ENCODE measurements at places on chromosomes 7 and 10.

DNA sequence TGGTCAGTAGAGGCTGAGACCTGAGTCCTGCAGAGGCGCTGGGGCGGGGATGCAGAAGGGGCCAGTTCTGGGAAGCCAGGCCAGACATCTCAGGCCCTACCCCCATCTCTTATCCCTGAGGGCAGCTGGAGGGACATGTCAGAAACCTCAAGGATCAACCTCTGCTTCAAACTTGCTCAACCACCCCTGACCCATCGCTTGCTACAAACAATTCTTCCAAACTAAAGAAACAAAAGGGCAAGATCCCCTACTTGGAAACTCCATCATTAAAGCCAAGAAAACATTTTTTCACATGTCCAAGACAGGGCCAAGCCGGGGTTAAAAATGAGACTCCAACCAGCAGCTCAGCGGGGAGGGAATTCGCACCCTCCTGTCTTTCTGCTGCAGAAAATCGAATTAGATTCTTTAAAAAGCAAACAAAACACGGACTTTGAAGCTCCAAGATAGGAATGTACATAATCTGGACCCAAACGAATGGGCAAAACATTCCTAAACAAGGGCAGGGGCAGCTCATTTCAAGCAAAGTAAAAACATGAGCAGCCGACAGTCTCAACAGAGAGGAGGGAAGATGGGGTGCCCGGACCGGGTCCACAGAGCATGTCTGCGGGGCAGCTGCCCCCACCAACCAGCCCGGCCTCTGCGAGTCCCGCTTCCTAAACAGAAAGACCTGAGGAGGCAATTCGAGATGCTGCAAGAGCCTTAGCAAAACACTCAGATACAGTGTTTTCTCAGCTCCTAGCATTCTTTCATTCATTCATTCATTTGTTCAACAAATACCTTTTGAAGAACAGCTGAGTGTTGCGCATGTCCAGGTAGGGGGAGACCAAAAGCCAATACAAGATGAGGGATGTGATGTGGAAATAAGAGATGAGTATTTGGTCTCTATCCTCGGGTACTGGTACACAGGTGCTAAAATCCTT, 44.8 kb downstream of the CHST15 start:
- peaks cover 10% of the 10 kb centered on the region for H3K4me1 ChIP-seq
- no peak for DNase-seq
- H3K4me3 ChIP-seq: no peak overlapping the region
- peaks cover 5% of the 10 kb centered on the region for H3K27me3 ChIP-seq

- H3K4me1 ChIP-seq: no peaks in the 10 kb centered on the region
- no peak overlapping the region for H3K4me3 ChIP-seq
- no peak for DNase-seq
- H3K27me3 ChIP-seq: no peaks in the 10 kb centered on the region
- H3K27ac ChIP-seq: no peak overlapping the region
These were observed 391.4 kb downstream of the TNS3 start for GRCh38 chr7:47190462-47190861.

- H3K4me3 ChIP-seq: no peak overlapping the region
- peaks cover 12% of the 10 kb centered on the region for H3K36me3 ChIP-seq
- no peaks in the 10 kb centered on the region for H3K27me3 ChIP-seq
- DNase-seq: no peak
- no peak overlapping the region for H3K27ac ChIP-seq
These were observed 45.4 kb downstream of the GNA12 start for GRCh38 chr7:2798669-2799068.

- H3K27ac ChIP-seq: no peak overlapping the region
- no peaks in the 10 kb centered on the region for H3K27me3 ChIP-seq
- H3K4me1 ChIP-seq: peaks cover 13% of the 10 kb centered on the region
- no peak for DNase-seq
- no peak overlapping the region for H3K4me3 ChIP-seq
These were observed 30.1 kb upstream of the TM9SF3 start for GRCh38 chr10:96616961-96617360.
